ENCODE measurements at places on chromosomes 2 and 18. TPM values are rescaled to one million over a fixed set of nuclear protein-coding genes. Genes with fewer than 3 reads are reported as not detected.

LOXL3 gene
- 1.6 TPM for total RNA-seq

MYOM1 gene
- 7.1 TPM for total RNA-seq

C2orf78 gene
- total RNA-seq, result not detected

PHOSPHO2 gene
- total RNA-seq, result 12.7 TPM

DNAJC5G gene
- not detected for total RNA-seq

IL36B gene
- total RNA-seq, result not detected

GPR45 gene
- not detected for total RNA-seq

APCDD1 gene
- total RNA-seq, result 10.0 TPM

HOXD13 gene
- total RNA-seq, result 0.32 TPM

CCDC141 gene
- total RNA-seq, result 0.40 TPM

SLC14A1 gene
- total RNA-seq, result 0.75 TPM

PGAP1 gene
- 21.4 TPM for total RNA-seq

RAX gene
- not detected for total RNA-seq

GYPC gene
- total RNA-seq, result 19.1 TPM

ESPNL gene
- 0.32 TPM for total RNA-seq

GLI2 gene
- total RNA-seq, result 6.7 TPM

TRAF3IP1 gene
- 10.0 TPM for total RNA-seq

COL4A3 gene
- total RNA-seq, result not detected

HNMT gene
- 51.9 TPM for total RNA-seq

EPHA4 gene
- 15.7 TPM for total RNA-seq

SERPINB8 gene
- total RNA-seq, result 3.0 TPM

HOXD9 gene
- 11.9 TPM for total RNA-seq

TMEM17 gene
- total RNA-seq, result not detected

ARHGAP15 gene
- total RNA-seq, result 20.8 TPM

COL3A1 gene
- 107 TPM for total RNA-seq

TSHZ1 gene
- 33.3 TPM for total RNA-seq

KIF1A gene
- total RNA-seq, result 3.1 TPM

PID1 gene
- total RNA-seq, result 22.1 TPM

RND3 gene
- 54.6 TPM for total RNA-seq

CHAC2 gene
- total RNA-seq, result 1.5 TPM

PCBP1 gene
- 103 TPM for total RNA-seq

LYPD6B gene
- total RNA-seq, result 2.6 TPM

SLC11A1 gene
- 4.8 TPM for total RNA-seq

GALR1 gene
- under 0.01 TPM for total RNA-seq

C2orf80 gene
- total RNA-seq, result not detected

IRS1 gene
- 20.9 TPM for total RNA-seq

SPATS2L gene
- total RNA-seq, result 185 TPM

MAB21L4 gene
- total RNA-seq, result 9.8 TPM

GBX2 gene
- total RNA-seq, result not detected

MDH1 gene
- total RNA-seq, result 55.5 TPM

C2orf69 gene
- 6.0 TPM for total RNA-seq

TSN gene
- 28.0 TPM for total RNA-seq

OTX1 gene
- not detected for total RNA-seq

All from transverse colon (tissue), 4 donors.